ENCODE measurements at places on chromosomes 1 and 21.

- no peak for DNase-seq
These were observed 47.8 kb downstream of the SELENOF start for GRCh38 chr1:86865973-86866637.

DNA sequence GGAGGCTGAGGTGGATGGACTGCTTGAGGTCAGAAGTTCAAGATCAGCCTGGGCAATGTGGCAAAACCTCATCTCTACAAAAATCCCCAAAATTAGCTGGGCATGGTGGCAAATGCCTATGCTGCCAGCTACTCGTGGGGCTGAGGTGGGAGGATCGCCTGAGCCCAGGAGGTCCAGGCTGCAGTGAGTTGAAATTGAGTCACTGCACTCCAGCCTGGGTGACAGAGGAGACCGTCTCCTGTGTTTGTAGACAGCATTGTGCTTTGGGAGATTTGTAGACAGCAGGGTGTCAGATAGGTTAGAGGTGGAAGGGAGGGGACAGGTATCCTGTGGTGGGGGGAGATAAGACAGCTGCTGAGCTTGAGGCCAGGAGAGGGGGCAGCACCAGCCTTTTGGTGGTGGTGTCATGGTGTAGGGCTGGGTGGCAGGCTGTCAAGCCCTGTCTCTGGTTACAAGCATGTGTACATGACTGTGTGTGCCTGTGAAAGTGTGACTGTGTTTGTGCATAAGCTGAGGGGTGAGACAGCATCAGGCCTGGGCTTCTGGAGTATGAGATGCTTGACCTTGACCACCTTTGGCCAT is 15.2 kb downstream of the PPFIA4 start:
- no peak for DNase-seq

DNA sequence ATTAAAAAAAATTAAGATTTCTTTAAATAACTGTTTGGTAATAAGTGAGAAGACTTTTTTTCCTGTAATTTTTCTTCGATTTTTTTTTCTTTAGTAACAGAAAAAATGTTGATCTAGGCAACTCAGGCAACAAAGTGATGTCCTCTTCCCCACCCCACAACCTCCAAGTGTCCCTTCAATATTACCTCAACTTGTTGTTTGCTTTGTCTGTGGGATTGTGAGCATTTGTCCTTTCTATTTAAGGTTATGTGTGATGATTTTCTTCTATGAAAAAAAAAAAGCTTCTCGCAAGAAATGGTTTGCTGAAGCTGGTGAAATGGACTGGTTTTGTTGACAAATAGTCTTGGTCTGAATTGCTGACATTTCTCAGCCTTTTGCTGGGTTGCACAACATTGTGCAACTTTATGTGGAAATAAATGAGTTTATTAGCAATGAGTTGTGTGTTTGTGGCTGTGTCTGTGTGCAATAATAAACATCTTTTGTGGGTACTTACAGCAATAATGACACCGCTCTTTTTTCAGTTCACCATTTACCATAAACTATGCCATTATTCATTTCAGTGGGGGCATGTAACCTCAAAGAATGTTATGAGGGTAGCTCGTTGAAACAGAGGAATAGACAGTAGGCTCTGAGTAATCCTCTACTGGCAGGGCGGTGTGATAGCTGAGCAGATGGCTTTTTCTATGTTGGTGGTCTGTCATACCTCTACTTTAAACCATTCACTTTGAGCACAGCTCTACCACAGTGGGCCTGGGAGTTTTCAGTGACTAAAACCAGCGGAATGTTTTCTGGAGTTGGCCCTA is 218.4 kb downstream of the HLX start:
- no peak for DNase-seq

DNA sequence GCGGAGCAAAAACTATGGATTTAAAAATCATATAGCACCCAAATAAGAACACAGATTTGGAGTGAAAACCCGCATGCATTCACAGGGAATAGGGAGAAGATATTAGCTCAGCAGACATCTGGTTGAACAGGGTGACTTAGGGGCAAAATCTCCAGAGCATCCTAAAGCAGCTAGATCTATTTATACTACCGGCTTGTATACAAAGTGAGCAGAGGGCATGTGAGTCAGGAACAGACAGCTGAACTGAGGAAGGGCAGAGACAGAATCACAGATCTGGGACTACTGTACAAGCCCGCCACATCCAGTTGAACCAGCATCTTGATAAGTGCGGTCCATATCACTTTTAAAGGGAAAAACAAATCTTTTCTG is 35.2 kb upstream of the EXOSC10 start:
- DNase-seq: no peak

DNA sequence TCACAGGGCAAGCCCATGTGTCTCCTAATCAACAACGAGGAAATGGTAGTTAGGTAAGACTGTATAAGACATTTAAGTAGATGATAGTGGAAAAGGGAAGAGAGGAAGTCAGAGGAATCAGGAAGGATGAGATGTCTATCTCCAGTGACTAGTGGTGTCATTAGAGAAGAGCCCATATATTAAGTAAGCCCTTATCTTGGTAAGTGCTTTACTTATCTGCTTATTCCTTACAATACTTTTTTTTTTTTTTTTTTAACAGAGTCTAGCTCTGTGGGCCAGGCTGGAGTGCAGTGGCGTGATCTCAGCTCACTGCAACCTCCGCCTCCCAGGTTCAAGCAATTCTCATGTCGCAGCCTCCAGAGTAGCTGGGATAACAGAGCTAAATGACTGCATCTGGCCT is 29.5 kb downstream of the RNF11 start:
- no peak for DNase-seq

- DNase-seq: no peak
These were observed 2.1 kb upstream of the UBR4 start for GRCh38 chr1:19212167-19212566.

- no peak for DNase-seq
These were observed 18.1 kb upstream of the MYSM1 start for GRCh38 chr1:58717979-58718378.

- no peak for DNase-seq
These were observed 1109.3 kb downstream of the PLA2G4A start for GRCh38 chr1:187938092-187938491.

DNA sequence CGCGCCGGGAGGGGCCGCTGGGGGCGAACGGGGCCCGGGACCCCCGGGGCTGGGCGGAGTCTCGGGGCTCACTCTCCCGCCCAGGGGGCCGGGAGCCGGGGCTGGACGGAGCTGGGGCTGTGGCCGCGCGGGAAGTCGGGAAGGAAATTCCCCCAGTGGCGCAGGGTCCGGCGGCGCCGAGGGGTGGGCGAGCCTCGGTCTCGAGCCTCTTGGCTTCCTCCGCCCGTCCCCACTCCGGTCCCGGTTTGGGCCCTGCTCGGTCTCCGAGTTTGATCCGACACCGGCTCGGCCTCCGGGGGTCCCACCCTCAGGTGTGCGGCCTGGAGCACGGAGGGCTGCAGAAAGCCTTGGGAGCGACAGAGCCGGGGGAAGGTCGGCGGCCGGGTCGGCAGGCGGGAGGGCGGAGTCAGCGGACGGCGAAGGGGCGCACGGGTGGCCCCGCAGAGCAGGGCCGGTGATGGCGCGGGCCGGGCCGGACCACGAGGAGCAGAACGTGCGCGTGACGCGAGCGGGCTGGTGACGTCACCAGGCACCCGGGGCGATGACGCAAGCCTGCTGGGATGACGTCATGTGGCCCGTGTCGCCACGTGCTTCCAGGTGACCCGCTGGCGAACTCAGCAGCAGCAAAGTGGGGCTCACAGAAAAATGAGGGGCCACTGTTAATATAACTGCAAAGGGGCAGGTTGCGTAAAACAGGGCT is 610 bp upstream of the HES4 start:
- DNase-seq: peak; percentile 43

DNA sequence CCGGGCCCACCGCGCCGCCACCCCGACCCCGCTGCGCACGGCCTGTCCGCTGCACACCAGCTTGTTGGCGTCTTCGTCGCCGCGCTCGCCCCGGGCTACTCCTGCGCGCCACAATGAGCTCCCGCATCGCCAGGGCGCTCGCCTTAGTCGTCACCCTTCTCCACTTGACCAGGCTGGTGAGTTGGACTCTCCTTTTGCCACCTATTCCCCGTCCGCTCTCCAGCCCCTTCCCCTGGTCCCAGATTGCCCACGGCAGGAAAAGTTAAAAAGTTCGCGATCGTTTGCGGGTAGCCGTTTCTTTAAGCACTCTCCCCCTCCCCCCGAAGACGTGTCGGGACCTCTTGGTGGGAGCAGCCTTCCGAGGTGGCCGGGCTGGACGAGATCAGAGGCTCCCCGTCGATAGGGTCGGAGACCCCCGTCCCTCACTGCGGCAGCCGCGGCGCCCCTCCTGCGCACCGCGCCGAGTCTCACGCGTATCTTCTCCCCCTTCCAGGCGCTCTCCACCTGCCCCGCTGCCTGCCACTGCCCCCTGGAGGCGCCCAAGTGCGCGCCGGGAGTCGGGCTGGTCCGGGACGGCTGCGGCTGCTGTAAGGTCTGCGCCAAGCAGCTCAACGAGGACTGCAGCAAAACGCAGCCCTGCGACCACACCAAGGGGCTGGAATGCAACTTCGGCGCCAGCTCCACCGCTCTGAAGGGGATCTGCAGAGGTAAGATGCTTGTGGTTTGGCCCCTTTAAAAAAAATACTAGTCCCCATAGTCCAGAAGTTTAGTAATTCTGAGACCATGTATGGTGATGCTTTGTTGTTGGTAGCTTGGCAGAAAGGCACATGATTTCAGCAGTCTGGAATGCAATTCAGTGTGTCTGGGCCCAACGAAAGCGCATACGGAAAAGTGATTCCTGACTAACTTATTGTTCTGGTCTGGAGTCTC is 576 bp downstream of the CCN1 start:
- DNase-seq: peak; percentile 31

- no peak for DNase-seq
These were observed 91.1 kb upstream of the RGS4 start for GRCh38 chr1:162977944-162978568.

DNA sequence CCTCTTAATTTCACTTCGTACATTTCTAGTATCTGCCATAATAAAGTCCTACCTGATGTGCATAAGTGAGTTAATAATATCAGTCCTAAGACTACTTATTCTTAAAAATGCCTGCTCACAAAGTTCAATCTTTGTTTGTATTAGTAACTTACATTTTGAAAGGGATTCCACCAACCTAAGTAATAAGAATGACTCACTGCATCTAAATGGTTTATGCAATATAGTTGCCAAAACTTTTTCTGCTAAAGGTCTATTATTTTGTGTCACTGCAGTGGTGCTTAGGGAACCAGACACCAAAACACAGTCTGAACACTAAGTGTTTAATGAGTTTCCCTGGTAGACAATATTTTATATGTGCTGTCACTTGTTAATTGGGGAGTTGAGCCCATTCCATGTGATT is 1.8 kb downstream of the ZNF669 start:
- no peak for DNase-seq

- DNase-seq: no peak
These were observed 29.8 kb upstream of the CACYBP start for GRCh38 chr1:174969977-174970376.

DNA sequence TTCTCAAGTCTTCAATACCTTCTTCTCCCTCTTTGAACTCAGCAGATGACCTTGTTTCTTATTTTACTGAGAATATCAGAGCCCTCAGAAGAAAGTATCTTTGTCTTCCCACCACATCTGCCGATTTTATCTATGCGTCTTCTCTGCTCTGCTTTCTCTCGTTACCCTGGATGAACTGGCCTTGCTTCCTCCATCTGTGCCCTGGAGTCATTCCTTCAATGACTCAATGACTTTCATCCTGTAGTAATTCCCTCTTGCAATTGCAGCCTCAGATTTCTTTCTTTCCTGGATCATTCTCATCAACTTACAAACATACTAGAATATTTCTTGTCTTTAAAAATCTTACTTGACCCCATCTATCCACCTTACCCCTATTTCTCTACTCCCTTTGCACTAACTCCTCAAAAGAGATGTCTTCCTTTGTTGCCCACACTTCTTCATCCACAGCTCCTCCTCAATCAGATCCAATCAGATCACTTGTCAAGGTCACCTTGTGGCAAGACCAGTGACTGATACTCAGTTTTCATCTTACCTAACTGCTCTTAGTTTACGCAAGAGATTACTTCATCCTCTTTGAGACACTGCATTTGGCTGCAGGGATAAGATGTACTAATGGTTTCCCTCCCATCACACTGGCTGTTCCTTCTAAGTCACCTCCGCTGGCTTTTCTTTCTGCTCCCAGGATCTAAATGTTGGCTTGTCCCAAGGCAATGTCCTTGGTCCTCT is 8.2 kb upstream of the TGFBR3 start:
- no peak for DNase-seq

DNA sequence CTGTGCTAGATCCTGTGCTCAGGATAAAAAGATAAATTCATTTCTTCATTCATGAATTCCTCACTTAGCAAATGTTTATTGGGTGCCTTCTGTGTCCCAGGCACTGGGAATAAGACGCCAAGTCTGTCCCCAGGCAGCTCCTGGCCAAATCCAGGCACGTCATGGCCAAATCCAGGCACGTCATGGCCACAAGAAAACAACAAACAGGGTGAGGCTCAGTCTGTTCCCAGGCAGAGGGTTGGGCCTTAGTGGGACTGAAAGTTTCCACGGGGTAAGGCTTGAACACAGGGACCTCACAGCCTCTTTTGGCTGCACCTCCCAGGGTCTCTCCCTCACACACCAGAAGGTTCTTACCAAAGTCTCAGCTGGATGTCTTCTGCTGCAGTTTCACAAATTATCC is 95.7 kb downstream of the PAX7 start:
- no peak for DNase-seq

DNA sequence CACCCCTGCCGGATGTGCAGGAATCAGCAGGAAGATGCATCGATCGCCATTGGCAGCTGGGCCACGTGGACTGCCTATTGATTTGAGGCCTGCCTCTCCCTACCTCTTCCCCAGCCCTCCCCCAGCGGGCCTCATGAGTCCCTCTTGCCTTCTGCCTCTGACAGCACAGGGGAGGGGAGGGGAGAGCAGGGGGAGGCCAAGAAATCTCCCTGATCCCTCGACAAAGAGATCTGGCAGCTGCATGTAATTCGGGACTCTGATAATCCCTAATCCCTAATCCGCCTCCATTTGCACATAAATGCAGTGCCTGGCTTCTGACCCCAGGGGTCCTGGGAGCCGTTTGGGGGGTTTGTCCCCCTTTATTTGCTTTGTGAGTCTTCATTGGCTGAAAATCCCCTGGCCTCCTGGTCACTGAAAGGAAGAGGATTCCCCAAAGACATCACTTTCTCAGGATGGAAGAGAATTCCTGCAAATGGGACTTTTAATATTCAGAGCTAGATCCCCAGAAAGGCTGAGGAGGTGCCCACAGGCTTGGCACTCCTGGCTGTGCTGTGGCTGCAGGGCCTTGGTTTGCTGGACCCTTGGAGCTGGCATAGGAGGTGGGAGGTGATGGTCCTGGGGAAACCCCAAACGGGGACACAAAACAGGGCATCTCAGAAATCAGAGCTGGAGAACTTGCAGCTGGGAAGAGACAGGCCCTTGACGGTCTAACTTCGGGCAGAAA is 239.4 kb upstream of the POU3F1 start:
- no peak for DNase-seq

- no peak for DNase-seq
These were observed 34.4 kb upstream of the NRDC start for GRCh38 chr1:51912881-51913280.

Data from COR-L47 (cell line).